ENCODE measurements at places on chromosomes 12 and 14.
A peak's percentile ranks its signal among the peaks of the same experiment; 100 is the strongest.

- DNase-seq = no peak
These were observed 392 bp downstream of the SLC15A4 start for GRCh38 chr12:128823216-128823915.

DNA sequence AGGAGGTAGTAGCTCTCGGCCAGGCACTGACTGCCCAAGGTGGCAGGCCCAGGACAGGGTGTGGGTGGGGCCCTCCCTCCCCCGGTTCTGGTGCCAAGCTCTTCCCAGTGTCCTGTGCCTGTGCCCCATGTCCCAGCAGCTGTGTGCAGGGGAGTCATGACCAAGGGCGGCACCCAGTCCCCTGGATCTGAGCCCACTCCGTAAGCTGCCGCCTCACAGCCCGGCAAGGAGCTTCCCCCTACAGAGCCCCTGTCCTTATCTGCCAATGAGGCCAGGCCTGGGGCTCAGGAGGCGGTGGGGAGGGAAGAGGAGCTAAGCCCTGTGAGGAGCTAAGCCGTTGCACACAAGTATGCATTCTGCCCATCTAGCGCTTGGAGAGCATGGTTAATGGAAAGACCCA is 5.6 kb upstream of the C14orf180 start:
- DNase-seq = no peak

GRCh38 chr14:61416591-61416990 is 95.2 kb downstream of the PRKCH start:
- no peak for DNase-seq

- no peak for DNase-seq
These were observed 142.5 kb downstream of the SMOC1 start for GRCh38 chr14:70021548-70022220.

DNA sequence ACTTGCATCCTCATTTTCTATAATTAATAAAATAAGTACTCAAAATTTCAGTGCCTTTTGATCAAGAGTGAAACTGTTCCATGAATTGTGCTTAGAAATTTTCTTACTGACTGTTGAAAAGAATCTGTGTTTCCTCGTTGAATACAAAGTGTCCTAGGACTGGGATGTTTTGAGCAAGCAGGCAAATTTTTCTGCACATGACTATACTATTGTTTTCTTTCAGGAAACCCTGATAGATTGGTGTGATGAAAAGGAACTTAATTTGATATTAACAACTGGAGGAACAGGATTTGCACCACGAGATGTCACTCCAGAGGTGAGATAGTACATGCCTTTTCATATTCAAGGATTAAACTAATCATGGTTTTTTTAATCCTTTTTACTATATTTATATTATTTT is 316.3 kb downstream of the GPHN start:
- DNase-seq = no peak

- DNase-seq = no peak
These were observed 807 bp upstream of the SLC16A7 start for GRCh38 chr12:59594943-59595500.

DNA sequence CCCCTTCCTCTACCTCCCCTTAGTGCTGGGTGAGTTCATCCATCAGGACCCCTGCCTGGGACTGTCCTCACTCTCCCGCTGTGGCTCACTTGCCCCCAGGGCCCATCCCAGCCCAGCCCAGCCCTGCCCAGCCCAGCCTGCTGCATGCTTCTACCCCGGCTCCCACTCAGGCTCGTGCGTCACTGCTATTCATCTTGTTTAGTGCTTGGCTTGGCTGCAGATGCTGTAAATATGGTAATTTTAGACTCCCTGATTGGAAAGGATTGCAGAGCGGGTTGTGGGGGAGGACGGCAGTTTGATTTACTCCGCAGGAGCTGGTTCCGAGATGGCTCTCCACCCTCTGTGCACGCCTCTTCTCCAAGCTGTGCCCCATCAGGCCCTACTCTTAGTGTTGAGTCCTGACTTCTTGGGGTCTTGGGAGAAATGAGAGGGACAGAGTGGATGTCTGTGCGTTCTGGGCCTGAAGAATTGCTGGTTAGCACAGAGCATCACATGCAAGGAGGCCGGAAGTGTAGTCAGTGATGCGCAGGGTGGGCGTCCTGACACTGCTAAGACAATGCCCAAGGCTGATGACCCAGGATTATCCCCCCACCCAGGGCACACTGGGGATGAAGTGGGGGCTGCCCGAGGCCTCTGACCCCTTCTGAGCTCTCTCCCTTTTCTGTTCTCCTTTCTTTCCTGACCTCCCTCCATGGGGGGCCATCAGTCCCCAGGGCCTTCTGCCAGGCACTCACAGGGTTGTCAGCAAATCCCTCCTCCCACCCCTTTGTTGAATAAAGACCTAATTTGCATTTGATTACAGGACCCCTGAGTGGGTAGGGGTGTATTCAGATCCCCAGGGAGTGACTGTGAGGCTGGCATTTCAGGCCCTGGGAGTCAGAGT is 244.4 kb downstream of the ZFP36L1 start:
- peak; percentile 97 for DNase-seq

GRCh38 chr14:33545696-33546095 is 405.2 kb downstream of the EGLN3 start:
- no peak for DNase-seq

- DNase-seq = no peak
These were observed 6.4 kb upstream of the SLC38A4 start for GRCh38 chr12:46832130-46832704.

GRCh38 chr12:45216983-45217485 is 1.1 kb downstream of the ANO6 start:
- DNase-seq = no peak

GRCh38 chr14:90487031-90487430 is 90.2 kb downstream of the CALM1 start:
- DNase-seq = no peak

DNA sequence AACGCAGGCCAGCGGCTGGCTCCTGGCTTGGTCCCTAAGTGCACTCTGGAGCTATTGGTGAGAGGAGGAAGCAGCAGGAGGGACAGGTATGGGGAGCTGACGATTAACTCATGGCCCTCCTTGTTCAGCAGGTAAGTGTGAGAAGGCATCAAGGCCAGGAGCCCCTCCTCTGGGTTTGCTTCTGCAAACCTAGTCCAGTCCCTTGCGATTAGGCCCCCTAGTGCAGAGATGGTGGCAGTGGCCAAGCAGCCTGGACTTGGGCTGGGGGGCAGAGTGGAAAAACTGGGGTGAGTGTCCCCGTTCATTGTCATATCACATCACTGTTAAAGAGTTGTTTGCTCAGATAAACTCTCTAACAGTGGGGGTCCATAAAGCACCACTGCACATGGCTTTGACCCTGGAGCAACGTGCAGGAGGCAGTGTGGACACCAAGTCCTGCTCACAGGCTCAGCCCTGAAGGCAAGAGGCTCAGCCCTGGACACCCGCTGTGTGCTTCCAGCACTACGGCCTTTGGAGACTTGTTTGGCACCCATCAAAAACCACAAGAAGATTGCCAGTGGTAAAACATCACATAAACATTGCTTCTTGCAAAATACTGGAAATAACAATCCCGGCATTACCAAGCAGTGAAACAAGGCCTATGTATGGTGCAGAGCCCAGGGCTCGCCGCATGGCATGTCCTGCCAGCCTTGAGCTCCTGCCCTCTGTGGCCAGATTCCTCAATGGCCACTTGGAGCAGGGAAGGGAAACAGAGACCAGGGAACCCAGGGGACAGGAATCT is 184.3 kb upstream of the RTL1 start:
- DNase-seq = no peak

GRCh38 chr12:49824895-49825294 is 3.3 kb downstream of the NCKAP5L start:
- DNase-seq = peak; percentile 49
